ENCODE measurements at places on chromosomes 12 and 14.

GRCh38 chr12:4269279-4269991, 4.1 kb upstream of the CCND2 start:
- no peak for DNase-seq

DNA sequence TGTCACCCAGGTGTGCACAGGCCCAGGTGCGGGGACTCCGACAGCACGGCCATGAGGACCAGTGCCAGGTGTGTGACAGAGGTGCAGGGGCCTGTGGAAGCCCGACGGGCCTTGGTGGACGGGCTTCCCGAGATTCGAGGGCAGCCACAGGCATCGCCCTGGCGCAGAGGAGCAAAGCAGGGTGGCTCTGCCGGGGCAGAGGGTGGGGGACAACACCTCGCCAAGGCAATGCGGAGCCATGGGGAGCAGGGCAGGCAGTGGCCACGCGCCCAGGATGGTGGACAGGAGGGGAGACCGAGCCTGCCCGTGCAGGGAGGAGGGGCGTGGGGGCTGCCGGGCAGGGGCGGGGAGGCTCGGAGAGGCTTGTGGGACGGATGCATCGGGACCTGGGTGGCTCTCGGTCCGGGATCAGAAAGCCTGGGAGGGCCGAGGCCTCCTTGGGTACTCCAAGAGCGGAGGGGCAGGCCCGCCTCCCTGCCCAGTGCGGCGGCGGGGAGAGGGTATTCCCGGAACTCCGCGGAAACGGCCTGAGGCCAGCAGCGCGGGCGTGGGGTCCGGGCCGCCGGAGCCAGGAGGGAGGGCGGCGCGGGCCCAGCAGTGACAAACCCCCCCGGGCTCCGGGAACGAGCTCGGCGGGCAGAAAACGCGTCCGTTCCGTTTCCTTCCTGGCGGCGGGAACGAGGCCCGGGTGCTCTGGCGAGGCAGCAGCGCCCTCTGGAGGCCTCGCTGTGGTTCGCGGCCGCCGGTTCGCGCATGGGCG, 1.6 kb downstream of the TMEM121 start:
- no peak for DNase-seq

GRCh38 chr12:77042833-77043232, 22.5 kb downstream of the E2F7 start:
- no peak for DNase-seq

- no peak for DNase-seq
Measured at GRCh38 chr14:90553298-90553920, 156.6 kb downstream of the CALM1 start.

DNA sequence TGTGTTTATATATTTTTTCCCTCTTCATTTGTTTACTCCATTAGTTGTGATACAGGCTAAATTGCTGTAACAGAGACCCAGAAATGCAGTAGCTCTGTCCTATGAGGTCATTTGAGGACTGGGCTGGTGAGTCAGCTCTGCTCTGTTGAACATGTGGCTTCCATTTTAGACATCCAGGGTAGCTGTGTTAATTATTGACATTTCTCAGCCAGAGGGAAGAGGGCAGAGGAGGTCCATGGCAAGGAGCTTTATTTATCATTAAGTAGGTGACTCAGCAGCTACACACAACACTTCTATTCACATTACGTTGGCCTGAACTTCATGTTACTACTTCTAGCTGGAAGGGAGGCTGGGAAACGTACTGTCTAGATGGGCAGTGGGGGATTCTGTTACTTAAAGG, 85.4 kb downstream of the PTCSC3 start:
- DNase-seq: peak; percentile 98

DNA sequence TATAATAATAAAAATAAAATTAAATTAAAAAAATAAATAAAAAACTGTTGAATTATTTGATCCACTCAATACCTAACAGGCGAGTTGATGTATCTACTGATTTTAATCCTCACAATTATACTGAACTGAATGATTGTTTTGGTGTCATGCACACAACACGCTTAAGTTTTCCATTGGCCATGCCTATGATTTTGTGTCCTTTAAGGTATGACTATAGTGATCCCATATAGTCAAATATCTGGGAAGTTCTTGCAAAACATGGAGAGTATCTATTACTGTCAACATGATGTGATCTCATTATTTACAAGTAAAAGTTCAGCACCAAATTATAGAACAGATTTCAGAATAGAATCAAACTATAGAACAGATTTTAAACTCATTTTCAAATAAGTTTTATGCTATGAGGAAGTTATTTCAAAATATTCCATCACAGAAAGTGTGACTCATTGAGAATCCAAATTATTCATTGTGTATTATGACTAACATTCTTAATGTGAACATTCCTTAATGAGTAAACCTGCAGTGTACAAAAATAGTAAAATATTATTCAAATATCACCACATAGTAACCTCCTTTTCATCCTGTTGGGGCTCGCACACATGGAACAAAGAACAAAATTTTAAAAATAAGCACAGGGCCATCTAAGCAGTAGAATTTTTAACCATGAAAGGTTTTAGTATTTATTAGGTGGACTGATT, 190.4 kb downstream of the SLC25A21 start:
- DNase-seq: no peak

- DNase-seq: no peak
Measured at GRCh38 chr14:102907980-102908730, 14.3 kb upstream of the AMN start.

DNA sequence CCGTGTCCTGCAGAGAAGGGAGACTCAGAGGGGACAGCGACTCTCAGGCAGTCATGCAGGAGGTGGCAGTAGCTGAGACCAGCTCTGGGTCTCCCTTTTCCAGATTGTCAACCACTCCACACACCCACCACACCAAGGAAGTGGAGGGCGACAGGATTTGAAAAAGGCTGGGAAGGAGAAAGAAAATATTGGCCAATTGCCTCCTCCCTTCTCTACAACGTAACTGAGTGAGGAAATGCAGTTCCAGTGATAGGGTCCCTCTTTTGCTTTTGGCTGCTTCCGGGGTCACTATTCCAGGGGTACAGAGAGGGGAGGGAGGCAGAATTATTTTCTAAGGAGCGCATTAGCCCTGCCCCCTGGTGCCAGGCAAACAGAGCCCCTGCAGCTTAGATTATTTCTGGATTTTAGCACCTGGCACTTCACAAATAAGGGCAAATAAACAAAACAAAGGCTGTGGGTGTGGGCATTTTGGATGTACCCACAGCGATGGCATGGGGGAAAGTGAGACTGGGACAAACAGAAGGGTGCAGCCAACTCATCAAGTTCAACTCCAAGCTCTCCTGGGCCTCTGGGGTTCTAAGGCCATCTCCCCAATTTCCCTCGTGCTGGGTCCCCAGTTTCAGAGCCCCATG, 20.4 kb downstream of the ASB2 start:
- no peak for DNase-seq

- DNase-seq: no peak
Measured at GRCh38 chr14:103146141-103146709, 23.0 kb downstream of the TNFAIP2 start.

DNA sequence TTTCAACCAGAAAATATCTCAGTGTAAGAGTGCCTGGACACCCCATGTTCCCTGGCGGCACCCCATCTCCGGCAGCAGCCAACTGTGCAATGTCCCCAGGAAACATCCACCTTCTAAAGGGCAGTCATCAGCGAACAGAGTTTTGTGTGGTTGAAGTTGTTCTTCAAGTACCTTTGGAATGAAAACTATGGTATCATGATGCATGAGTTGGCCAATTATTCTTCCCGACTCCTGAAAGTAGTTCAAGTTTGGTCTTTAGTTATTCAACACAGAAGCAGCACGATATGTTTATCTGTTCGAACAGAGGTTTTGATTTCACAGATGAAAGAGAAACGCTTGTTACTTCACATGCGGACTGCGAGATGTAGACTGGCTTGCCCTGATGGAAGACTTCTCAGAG, 21.1 kb upstream of the TTC7B start:
- no peak for DNase-seq

GRCh38 chr14:53655080-53655785, 301.4 kb downstream of the BMP4 start:
- no peak for DNase-seq

GRCh38 chr12:49646871-49647654, 23.7 kb downstream of the PRPF40B start:
- no peak for DNase-seq
